ENCODE measurements at places on chromosomes 5 and 9.

DNA sequence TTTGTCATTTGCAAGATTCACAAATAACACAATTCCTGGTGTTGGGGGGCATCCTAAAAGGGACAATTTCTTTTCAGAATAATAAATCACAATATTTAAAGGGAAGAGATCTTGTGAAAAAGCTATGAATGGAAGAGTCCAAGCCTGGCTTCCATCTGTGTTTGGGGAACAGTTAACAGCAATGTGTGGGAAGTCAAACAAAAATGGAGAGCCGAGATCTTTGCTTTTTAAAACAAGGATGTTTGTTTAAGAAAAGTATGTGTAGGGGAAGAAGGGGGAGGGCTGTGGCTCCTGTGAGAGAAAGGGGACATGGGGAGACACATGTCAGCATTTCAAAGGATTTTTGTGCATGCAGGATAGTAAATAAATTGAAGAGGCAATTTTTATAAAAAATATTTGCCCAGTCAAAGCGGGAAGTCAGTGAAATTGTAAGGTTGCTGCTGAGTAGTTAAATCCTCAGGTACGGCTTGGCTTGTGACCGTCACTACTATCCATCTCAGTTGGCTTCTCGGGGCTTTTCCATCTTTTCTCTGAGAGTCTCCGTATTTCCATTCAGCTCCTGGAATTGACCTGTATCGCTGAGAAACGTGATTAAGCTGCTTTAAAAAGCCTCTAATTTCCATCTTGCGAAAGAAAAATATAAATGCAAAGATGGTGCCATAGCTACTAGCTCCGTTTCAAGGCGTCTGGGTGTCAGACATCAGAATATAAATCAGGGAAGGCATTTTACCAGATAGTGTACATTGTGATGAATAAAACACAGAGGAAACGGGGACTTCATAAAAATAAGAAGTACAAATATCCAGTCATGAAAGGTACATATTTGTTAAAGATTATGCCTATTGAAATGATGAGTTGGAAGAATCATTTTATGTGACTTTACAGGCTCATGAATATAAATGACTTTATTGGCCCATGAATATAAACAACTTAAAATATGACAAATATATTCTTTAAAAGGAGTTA, 52.9 kb upstream of the VCAN start:
- DNase-seq, result no peak

DNA sequence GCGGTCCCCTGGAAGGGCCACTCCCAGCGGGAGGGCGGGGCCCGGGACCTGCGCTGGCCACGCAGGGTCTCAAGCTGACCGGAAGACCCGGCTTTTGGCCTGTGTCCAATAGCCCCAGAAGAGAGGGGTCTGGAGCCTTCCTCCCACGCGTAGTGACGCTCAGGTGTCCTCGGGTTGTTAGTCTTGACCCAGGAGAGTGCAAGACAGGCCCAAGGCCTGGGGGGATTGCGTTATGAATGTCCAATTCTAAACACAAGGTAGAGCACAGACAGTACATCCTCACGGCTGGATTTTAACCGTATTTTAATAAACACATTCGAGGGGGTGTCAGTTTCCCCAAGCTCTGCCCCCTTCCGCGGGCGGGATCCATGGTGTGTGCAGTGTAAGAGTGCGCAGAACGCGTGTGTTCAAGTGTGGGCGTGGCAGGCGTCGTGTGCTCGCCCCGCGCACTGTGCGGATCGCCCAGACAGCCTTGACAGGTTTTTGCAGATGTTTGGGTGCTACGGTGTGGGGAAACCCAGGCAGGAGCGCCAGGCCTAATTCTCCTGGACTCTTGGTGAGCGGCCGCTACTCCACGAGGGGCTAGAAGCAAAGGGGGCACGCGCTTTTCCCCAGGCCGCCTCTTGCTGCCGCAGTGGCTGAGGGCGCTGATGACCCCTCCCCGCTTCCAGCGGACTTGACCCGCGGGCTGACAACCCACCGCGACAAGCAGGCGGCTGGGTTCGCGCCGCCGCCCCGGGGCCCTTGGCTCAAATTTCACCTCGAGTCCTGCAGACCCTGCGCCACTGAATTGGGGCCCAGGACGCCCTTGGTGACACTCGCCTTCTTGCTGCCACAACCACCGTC, 6.1 kb upstream of the DMRT3 start:
- DNase-seq, result no peak

GRCh38 chr9:21969951-21970799, 24.0 kb downstream of the CDKN2A start:
- no peak for DNase-seq

DNA sequence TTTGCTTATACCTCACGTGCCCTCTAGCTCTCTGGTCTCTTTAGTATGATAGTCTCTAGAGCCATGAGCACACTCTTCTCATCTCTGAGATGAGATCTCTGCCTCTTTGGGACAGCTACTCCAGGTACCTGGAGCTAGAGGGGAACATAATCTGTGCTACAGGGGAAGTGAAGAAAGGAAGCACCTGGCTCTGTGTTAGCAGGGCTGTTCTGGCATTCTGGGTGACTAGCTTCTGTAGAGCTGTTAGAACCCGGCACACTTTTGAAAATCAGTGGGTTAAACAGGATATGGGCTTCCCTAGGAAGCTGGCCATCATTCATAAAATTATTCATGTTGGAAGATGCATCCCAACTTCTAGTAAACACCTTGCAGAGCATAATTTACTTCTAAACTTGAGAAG, 224.8 kb downstream of the MCTP1 start:
- no peak for DNase-seq

GRCh38 chr5:5198135-5198534, 58.0 kb downstream of the ADAMTS16 start:
- no peak for DNase-seq

- DNase-seq, result no peak
These were observed 110.1 kb downstream of the WNK2 start for GRCh38 chr9:93294011-93294410.

GRCh38 chr5:137269274-137269673, 229.9 kb downstream of the SPOCK1 start:
- no peak for DNase-seq

- no peak for DNase-seq
These were observed 251.7 kb upstream of the TYRP1 start for GRCh38 chr9:12441506-12441905.

DNA sequence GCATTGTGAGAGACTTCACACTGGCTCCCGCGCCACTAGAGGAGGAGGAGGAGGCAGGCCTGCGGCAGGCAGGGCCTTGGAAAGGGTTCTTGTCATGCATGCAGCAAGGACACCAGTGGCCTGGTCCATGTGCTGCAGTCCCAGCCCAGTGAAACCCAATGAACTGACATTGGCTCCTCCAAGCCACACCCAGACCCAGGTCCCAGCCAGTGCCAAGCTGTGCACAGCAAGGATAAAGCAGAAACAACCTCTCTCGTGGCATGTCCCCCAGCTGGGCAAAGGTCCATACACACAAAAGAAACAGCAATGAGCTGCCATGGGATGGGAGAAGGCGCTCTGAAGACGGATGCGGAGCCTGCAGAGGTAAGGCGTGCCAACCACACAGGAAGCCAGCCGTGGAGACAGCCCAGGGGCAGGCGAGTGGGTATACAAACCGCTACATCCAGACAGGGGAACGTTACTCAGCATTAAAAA, 89.2 kb downstream of the SEMA4D start:
- no peak for DNase-seq

GRCh38 chr5:39775086-39775796, 350.5 kb upstream of the DAB2 start:
- no peak for DNase-seq

- DNase-seq, result no peak
These were observed 428.0 kb upstream of the TRPC7 start for GRCh38 chr5:136793300-136793699.

GRCh38 chr5:167415779-167416746, 875.4 kb upstream of the WWC1 start:
- DNase-seq, result no peak
